CD4-positive, alpha-beta T cell treated with Interleukin-15 for 1 hour (primary cell): ENCODE measurements at places on chromosomes 3 and 15.

- no peak for DNase-seq
Measured at GRCh38 chr3:66317750-66318376, 97.1 kb downstream of the SLC25A26 start.

- DNase-seq = no peak
Measured at GRCh38 chr3:18868911-18869689, 279.2 kb upstream of the KCNH8 start.

DNA sequence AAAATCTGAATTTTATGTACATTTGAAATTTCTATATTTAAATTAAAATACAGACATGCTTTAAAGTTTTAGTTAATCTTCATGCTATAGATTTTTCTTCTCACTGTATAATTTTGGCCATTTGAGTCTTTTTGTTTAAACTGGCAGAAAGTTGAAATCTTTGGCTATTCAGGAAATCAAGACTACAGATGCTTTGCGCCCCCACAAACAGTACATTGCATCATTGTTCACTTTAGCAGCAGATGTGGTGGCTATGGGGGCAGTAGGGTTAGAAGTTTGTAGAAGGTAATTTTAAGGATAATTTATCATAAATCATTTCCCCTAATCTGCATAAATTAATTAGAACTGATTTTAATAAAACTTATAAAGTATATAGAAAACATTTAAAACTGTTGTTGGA lies 20.9 kb downstream of the SPPL2A start:
- no peak for DNase-seq

- no peak for DNase-seq
Measured at GRCh38 chr15:92343924-92344643, 49.6 kb upstream of the ST8SIA2 start.

DNA sequence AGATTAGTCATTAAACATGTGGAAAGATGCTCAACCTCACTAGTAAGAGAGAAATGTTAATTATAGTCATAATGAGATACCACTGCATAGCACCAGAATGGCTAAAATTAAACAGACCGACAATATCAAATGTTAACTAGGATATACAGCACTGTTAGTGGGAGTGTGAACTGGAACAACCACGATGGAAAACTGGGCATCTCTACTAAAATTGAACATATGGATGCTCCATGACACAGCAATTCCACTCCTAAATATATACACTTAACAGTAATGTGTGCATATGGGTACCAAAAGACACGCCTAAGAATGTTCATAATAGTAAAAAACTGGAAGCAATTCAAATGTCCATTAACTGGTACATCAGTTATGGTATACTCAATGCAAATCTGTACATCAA lies 41.5 kb downstream of the CRTAP start:
- no peak for DNase-seq

DNA sequence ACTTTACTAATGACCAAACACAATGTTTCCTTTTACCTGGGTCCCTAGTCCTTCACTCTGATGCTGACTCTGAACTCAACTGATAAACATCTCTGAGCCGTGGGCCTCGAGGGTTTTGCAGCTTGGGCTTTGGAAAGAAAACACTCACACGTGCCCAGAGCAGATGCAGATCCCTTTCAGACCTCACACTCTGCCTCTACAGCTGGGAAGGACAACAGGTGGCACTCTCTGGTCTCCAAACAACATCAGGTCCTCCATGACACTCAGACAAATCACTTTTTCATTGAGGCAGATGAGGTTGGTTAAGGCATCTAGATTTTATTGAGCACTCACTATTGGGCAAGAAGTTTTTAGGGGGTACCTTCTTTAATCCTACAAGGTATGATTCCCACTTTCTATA lies 64.7 kb upstream of the NTRK3 start:
- DNase-seq = no peak

DNA sequence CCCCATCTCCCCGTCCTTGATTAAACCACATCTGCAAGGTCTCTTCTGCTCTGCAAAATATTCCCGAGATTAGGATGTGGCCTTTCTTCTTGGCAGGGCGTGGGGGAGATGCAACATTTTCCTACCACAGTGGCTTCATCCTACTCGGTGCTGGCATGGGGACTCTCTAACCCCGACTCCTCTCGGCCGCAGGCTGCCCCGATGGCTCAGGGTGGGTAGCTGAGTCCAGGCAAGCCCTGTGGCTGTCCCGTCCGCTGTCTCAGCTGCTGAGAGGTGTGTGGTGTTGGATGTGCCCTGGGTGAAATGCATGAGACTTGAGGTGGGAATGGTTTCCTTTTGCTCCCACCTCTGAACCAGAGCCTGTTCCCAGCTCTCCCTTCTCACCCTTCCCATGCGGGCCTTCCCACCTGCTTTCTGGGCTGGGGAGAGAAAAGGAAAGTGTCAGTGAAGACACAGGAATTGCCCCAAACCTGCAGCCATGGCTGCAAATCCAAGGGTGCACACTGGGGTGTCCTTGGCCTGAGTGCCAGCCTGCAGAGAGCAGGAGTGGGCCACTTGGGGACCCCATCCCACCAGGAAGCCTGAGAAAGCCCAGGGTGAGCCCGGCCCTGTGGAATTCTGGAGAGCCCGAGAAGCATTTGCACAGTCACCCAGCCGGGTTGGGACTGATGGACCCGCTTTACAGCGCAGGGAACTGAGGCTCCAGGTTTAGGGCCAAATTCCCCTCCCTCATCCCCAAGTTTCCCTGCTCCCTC lies 115.0 kb downstream of the FBLN2 start:
- DNase-seq = no peak

DNA sequence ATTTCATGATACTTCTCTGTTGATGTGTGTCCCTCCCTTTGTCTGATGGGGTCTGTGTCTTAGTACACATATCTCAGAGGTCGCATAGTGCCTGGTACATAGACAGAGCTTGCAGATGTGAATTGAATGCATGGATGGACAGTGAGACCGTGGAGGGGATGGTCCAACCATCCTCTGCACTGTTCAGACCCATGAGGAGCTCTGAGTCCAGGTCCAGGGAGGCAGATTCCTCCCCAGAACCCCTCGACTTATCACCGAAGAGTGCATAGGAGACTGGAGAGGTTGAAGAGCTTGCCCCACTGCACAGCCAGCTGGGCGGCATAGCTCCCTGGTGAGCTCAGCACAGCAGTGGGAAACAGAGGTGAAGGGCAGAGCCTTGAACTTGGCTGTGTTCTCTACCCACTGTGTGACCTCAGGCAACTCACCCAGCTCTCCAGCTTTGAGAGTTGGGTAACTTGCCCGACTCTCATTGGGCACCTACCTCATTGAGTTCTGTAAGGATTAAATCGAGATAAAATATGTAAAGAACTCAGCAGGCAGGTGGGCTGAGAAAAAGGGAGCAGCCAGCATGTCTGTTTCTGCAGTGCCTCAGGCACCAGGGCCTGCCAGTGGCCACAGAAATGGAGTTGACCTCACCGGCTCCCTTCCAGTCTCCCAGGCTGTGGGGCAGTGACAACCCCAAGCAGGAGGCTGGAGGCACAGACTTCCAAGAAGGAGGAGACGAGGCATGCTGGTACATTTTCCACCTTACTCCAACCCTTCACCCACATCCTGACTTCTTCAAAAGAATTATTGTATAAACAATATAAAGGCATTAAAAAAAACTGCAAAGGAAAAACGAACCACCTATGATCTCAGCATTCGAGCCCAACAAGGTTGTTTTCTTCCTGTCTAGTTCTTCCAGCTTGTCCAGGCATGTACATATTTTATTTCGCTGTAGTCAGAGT lies 54.1 kb upstream of the TFRC start:
- no peak for DNase-seq

DNA sequence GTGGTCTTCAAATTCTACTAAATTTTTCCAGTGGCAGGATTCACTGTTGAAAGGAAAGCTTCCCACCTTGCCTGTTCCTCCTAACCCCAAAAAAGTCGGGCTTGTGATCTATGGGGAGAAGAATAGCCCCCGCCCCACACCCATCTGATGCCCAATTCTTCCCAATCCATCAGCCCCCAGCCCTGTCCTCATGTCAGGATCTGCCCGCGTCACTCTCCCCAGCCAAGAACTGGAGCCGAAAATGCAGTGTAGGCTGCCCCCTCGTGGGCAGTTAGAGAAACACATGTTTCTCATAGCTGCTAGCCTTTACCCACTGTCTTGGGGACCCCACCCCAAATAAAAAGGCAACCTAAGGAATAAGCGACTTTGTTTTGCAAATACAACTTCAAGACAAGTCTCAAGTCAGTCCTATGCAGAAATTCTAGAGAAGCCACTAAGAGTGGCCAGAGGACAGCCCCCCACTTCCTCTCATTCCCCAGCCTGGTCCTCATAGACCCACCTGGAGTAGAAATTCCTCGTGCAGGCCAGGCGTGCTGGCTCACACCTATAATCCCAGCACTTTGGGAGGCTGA lies 13.0 kb upstream of the CSK start:
- peak; percentile 66 for DNase-seq
